Mesothelial cell of epicardium (in vitro differentiated cells): ENCODE measurements at places on chromosomes 3 and 15.

DNA sequence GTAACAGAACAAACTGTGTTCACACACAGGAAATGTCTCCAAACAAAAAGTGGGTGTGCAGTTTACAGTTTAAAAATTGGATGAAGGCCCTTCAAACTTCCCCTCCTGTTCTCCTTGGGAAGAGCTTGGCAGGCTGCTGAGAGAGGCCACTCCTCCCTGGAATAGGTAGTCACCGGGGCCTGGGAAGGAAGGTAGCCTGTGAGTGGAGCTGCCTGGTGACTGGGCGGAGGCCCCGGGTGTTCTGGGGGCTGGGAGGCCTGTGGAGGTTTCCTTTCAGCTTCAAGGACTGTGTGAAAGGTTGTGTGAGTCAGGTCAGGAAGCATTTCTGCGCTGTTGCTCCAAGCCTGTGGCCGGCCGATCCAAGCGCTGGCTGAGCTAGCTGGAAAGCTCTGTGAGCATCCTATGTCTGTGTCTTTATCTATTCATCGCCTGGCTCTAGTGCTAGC is 14.1 kb downstream of the SLCO3A1 start:
- no peak overlapping the region for H3K4me3 ChIP-seq
- no peak overlapping the region for H3K27ac ChIP-seq
- H3K36me3 ChIP-seq = no peaks in the 10 kb centered on the region
- DNase-seq = no peak

- peaks cover 12% of the 10 kb centered on the region for H3K4me1 ChIP-seq
- no peak overlapping the region for H3K27ac ChIP-seq
- H3K4me3 ChIP-seq = no peak overlapping the region
- DNase-seq = no peak
- no peaks in the 10 kb centered on the region for H3K27me3 ChIP-seq
Observed at GRCh38 chr15:49923671-49924070, 195.4 kb downstream of the ATP8B4 start.

- H3K27ac ChIP-seq = peak overlapping the region; percentile 41
- peaks cover 19% of the 10 kb centered on the region for H3K4me1 ChIP-seq
- no peaks in the 10 kb centered on the region for H3K36me3 ChIP-seq
- DNase-seq = no peak
- no peak overlapping the region for H3K4me3 ChIP-seq
- no peaks in the 10 kb centered on the region for H3K27me3 ChIP-seq
Observed at GRCh38 chr3:20324664-20325478, 138.9 kb upstream of the SGO1 start.

GRCh38 chr3:24343084-24343783 is 151.4 kb downstream of the THRB start:
- no peak overlapping the region for H3K27ac ChIP-seq
- H3K4me1 ChIP-seq = peaks cover 4% of the 10 kb centered on the region
- no peaks in the 10 kb centered on the region for H3K36me3 ChIP-seq
- H3K27me3 ChIP-seq = no peaks in the 10 kb centered on the region
- H3K4me3 ChIP-seq = no peak overlapping the region
- no peak for DNase-seq

DNA sequence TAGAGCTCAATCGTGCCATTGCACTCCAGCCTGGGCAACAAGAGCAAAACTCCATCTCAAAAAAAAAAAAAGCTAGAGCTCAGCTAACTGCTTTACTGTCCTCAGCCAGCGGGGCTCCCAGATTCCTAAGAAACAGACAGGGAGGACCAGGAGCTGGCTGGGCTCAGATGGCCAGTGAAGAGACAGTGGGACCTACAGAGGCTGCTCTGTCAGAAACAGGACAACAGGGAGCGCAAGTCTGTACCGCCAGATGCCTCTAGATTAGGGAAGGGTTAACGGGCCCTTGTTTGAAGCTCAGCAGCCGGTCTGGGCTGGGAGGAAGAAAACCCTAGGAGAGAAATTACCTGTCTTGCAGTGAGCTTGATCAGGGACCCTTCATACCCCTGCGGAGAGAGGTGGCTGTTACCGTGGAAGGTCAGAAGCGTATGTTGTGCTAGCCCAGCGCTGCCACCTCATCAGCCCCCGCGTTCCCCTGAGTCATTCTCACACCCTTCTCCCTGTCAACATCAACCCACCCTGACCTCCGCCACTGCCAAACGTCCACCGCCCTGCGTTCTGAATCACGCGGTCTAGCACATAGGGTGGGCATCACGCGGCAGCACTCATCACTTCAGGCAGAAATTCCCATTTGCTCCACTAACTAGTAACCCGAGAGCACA is 25.3 kb downstream of the RBPMS2 start:
- no peak overlapping the region for H3K27ac ChIP-seq
- no peak overlapping the region for H3K4me3 ChIP-seq
- H3K27me3 ChIP-seq = no peaks in the 10 kb centered on the region
- peaks cover 6% of the 10 kb centered on the region for H3K4me1 ChIP-seq
- no peak for DNase-seq

DNA sequence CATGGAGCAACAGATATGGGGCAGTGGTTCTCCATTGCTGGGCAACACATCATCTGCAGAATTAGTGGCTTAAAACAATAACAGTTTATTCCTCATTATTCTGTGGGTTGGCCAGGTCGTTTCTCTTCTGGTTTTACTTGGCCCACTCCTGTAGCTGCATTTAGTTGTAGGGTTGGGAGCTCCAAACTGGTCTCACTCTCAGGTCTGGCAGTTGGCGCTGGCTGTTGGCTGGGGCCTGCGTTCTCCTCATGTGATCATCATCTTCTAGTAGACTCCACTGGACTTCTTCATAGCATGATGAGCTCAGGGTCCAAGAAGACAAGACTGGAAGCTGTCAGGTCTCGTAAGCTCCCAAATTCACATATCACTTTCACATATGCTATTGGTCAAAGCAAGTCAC is 91.9 kb downstream of the EPHB1 start:
- no peaks in the 10 kb centered on the region for H3K36me3 ChIP-seq
- peaks cover 32% of the 10 kb centered on the region for H3K27me3 ChIP-seq
- H3K4me1 ChIP-seq = no peaks in the 10 kb centered on the region

DNA sequence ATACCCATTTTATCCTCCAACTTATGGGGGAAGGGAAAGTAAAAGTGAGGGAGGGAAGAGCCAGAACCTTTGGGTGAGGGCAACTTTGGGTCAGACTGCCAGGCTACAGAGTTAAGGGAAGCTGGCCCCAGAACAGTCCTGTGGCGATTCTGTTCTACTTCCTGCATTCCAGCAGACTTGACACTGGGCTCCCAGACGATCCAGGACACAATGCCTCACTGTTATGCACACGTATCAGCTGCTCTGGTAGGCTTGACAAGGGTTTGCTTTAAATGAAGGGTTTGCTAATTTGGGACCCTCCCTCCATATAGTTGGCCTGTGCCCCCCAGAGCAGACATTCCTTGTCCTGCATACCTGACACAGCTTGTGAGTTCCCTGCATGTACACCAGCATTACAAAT is 10.7 kb downstream of the GORASP1 start:
- peaks cover 7% of the 10 kb centered on the region for H3K4me1 ChIP-seq
- H3K36me3 ChIP-seq = peaks cover 26% of the 10 kb centered on the region
- H3K4me3 ChIP-seq = no peak overlapping the region
- DNase-seq = no peak

- H3K27me3 ChIP-seq = no peaks in the 10 kb centered on the region
- peaks cover 16% of the 10 kb centered on the region for H3K36me3 ChIP-seq
- peak overlapping the region; percentile 70 for H3K27ac ChIP-seq
- peaks cover 7% of the 10 kb centered on the region for H3K4me1 ChIP-seq
- DNase-seq = no peak
- no peak overlapping the region for H3K4me3 ChIP-seq
Observed at GRCh38 chr3:159872374-159873109, 116.1 kb upstream of the IL12A start.

DNA sequence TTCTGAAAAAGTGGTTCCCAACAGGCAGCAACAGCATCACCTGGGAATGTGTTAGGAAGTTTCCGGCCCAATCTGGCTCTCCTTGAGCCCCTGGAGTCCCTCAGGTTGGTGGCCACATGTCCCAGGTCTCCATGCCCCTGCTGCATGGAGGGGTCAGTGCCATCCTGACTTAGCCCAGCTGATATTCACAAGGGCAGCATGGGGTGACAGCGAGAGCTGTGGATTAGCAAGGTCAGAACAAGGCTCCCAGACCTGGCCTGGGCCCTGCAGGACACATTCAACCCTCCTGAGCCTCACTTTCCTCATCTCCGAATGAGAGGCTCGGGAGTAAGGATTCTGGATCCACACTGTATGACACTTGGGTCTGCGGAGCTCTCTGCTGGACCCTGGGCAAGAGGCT is 243.8 kb upstream of the TLE3 start:
- peaks cover 66% of the 10 kb centered on the region for H3K4me1 ChIP-seq
- H3K36me3 ChIP-seq = no peaks in the 10 kb centered on the region
- H3K27me3 ChIP-seq = no peaks in the 10 kb centered on the region

DNA sequence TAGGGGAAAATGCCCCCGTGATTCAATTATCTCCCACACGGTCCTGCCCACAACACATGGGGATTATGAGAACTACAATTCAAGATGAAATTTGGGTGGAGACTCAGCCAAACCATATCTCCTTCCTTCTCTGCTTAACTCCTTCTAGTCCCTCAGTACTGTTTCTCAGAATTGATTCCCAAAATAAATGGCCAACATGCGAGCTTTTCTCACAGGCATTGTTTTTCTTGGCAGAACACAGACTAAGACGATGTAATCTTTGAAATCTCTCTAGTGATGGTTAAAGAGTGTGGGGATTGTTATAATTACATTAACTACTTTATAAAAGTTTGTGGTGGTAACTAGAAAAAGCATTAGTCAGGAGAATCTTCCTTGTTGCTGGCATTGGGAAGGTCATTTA is 366.5 kb downstream of the LPP start:
- peaks cover 12% of the 10 kb centered on the region for H3K36me3 ChIP-seq
- no peak for DNase-seq
- no peaks in the 10 kb centered on the region for H3K27me3 ChIP-seq
- no peak overlapping the region for H3K27ac ChIP-seq
- no peak overlapping the region for H3K4me3 ChIP-seq

- no peaks in the 10 kb centered on the region for H3K36me3 ChIP-seq
- H3K27ac ChIP-seq = peak overlapping the region; percentile 91
- peaks cover 10% of the 10 kb centered on the region for H3K27me3 ChIP-seq
- H3K4me1 ChIP-seq = peaks cover 21% of the 10 kb centered on the region
- no peak overlapping the region for H3K4me3 ChIP-seq
- DNase-seq = no peak
Observed at GRCh38 chr15:68982976-68983563, 31.4 kb upstream of the NOX5 start.

DNA sequence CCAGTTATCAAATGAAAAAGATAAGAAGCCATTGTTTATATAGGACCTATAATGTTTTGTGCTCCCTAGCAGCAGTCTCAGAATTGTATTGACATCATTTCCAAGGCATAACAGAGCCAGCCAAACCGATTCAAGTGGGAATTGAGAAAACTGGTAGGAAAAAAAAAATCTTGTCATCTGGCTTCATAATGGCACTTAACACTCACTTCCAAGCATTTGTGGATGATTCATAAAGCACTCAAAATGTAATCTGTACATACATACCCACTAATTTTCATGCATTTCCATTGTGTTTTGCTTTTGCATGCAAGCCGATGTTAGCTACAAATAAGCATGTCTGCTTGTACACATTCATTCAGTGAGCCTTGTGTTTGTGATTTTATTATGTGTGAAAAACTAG is 18.6 kb upstream of the TRPC1 start:
- no peak overlapping the region for H3K4me3 ChIP-seq
- H3K4me1 ChIP-seq = no peaks in the 10 kb centered on the region
- H3K27me3 ChIP-seq = no peaks in the 10 kb centered on the region

- no peaks in the 10 kb centered on the region for H3K27me3 ChIP-seq
- DNase-seq = no peak
- peak overlapping the region; percentile 35 for H3K27ac ChIP-seq
- H3K4me3 ChIP-seq = no peak overlapping the region
- peaks cover 15% of the 10 kb centered on the region for H3K36me3 ChIP-seq
- peaks cover 19% of the 10 kb centered on the region for H3K4me1 ChIP-seq
Observed at GRCh38 chr3:71022551-71023335, 560.8 kb downstream of the FOXP1 start.

DNA sequence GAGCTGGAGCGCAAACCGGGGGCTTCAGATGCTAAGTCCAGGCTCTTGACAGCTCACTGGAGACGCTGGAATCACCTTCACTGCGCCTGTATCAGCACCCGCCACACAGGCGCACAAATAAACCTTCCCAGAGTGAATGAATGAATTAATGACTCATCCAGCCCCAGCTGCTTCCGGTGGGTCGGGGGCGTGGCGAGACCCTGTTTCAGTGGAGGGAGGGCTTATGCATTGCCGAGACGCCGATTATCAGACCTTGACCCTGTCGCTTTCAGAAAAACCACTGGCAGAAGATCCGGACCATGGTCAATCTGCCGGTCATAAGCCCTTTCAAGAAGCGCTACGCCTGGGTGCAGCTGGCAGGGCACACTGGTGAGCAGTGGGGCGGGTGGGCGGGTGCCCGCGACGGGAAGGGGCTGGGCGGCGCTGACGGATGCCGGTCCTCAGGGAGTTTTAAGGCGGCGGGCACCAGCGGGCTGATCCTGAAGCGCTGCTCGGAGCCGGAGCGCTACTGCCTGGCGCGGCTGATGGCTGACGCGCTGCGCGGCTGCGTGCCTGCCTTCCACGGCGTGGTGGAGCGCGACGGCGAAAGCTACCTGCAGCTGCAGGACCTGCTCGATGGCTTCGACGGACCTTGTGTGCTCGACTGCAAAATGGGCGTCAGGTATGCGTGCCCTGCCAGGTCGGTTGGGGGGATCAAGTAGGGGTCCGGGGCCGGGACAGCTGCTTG is 7.7 kb downstream of the ITPKA start:
- H3K27me3 ChIP-seq = peaks cover 99% of the 10 kb centered on the region
- H3K36me3 ChIP-seq = no peaks in the 10 kb centered on the region
- H3K4me3 ChIP-seq = peak overlapping the region; percentile 58
- H3K27ac ChIP-seq = no peak overlapping the region

DNA sequence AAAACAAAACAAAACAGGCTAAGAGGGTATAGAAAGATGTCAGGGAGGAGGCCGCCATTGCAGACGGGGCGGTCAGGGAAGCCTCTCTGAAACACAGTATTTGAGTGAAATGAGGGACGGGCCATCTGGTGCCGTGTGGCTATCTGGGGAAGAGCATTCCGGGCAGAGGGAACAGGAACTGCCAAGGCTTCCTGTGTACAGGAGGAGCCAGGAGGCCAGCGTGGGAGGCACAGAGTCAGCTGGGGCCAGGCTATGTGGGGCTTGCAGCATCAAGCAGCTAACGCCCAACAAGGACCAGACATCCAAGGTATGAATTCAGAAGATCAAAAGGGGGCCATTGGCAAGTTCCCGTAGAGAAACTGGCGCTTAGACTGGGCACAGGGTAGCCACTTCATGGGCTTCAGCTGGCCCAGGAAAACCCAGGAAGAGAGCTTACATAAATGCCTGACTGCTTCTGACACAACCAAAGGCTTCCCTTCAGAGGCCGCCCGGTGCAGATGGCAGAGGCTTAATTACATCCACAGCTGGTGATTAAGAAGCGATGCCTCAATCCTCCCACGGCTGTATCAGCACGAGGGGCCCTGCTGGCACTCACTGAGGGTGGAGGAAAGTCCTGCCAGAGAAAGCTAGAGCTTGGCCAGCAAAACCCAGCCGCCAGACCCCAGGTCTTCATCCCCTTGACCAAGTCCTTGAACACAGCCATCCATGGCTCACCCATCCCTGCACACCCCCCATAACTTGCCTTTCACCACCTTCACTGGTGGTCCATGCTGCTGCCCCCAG is 144.9 kb downstream of the MEGF11 start:
- H3K27ac ChIP-seq = no peak overlapping the region
- peaks cover 73% of the 10 kb centered on the region for H3K27me3 ChIP-seq
- no peak overlapping the region for H3K4me3 ChIP-seq

- peak overlapping the region; percentile 66 for H3K4me3 ChIP-seq
- H3K27me3 ChIP-seq = peaks cover 4% of the 10 kb centered on the region
- peak overlapping the region; percentile 91 for H3K27ac ChIP-seq
- peaks cover 67% of the 10 kb centered on the region for H3K4me1 ChIP-seq
- no peak for DNase-seq
Observed at GRCh38 chr15:74200412-74200815, 2.2 kb downstream of the STRA6 start.

GRCh38 chr15:67130673-67131601 is 65.5 kb downstream of the SMAD3 start:
- H3K27me3 ChIP-seq = no peaks in the 10 kb centered on the region
- peak overlapping the region; percentile 33 for H3K27ac ChIP-seq
- peaks cover 3% of the 10 kb centered on the region for H3K36me3 ChIP-seq
- H3K4me1 ChIP-seq = peaks cover 54% of the 10 kb centered on the region
